ENCODE measurements at places on chromosomes 1 and 21. TPM values are rescaled to one million over a fixed set of nuclear protein-coding genes. Genes with fewer than 3 reads are reported as not detected.

DNA sequence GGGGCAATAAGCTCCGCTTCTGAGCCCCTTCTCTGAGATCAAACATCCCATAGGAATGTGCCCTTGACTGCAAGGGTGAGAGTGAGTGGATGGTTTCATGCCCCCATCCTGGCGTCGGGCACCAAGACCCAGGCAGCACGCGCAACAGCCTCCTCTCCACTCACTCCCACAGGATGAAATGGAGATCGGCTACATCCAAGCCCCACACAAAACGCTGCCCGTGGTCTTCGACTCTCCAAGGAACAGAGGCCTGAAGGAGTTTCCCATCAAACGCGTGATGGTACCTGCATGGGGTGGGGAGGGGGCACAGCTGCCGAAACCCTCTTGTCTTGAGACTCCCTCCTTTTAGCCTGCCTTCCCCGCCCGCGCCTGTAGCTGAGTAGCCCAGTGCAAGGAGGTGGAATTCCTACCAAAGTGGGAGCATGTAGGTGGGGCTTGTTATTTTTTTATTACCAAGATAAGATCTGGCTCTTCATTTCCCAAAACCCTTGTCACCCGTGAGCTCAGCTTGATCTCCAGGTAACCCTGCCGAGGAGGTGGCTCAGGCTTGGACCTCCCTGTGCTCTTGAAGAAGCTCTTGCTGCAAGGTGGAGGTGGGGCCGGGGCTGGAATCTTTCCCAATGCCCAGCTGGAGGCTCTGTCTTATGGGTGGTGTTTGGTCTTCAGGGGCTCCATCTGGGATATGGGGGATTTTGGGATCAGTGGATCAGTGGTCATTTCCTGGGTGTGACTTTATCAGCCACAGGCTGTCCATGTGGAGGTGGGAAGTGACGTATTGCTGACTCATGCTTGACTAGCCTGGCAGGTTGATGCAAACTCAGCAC lies 24.0 kb upstream of the PADI6 start:
- no peaks in the 10 kb centered on the region for H3K27me3 ChIP-seq
- H3K27ac ChIP-seq, result no peak overlapping the region
- H3K36me3 ChIP-seq, result no peaks in the 10 kb centered on the region
- no peak overlapping the region for H3K4me3 ChIP-seq

DPH5 gene
- 38.9 TPM for total RNA-seq

DNA sequence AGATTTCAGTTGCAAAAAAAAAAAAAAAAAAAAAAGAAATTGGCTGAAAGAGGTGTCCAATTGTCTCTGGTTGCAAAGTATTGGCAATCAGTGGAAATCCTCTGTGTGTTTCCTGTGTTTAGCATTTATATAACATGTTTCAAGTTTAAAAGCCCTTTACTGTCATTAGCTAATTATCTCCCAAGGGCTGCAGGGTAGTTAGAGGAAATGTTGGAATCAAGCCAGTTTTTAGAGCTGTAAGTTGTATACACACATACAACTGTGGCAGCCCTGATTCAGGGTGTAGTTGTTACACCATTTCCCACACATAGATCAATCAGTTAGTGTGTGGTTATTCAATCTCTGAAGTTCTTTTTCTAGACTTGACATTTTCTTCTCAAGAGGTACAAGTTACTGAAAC lies 8.9 kb upstream of the ZNF326 start:
- DNase-seq, result no peak
- peaks cover 11% of the 10 kb centered on the region for H3K27me3 ChIP-seq
- H3K36me3 ChIP-seq, result no peaks in the 10 kb centered on the region

RGS18 gene
- total RNA-seq, result 0.30 TPM

DNA sequence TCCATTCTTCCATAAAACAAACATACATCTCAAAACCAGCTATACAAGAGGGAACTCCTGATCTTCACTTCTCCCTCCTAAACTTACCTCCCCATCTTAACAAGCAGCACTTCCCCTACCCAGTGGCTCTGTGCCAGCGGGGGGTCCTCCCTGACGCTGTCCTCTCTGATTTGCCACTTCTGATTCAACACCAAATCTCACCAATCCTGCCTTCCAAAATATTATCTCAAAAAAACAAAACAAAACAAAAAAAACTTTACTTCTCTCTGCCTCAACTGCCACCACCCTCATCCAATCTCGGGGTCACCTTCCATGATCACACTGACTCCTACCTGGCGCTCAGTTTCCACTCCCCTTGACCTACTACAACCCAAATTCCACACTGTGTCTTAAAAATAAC lies 72.8 kb downstream of the SLC45A1 start:
- no peak overlapping the region for H3K4me3 ChIP-seq
- no peaks in the 10 kb centered on the region for H3K27me3 ChIP-seq
- no peak for DNase-seq

DNA sequence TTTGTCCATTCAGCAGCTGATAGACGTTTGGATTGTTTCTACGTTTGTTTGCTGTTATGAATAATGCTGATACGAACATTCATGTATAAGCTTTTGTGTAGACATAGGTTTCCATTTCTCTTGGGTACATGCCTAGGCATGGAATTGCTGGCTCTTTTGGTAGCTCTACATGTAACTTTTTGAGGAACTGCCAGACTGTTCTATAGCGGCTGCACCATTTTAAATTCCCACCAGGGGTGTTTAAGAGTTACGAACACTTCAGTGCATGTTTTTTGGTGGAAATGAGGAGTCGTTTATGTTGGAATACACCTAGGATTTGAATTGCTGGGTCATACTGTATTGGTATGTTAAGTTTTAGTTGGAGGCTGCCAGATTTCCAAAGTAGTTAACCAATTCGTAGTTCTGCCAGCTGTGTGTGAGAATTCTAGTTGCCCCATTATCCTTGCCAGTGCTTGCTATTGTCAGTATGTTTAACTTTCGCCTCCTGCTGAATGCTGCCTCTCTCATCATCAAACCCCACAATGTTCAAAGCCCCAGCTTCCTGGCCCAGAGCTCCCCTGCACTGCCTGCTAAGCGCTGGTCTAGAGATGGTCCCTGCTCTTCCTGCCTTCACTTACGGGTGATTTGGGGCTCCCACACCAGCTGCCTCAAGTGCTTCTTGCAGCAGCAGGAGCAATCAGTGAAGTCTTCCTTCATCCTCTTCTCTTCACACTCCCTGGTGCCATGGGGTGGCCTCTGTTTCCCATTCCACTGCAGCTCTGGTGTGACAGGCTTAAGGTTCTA lies 81.0 kb downstream of the MAN1C1 start:
- peak; percentile 44 for DNase-seq
- H3K4me1 ChIP-seq, result peaks cover 38% of the 10 kb centered on the region
- H3K36me3 ChIP-seq, result peaks cover 17% of the 10 kb centered on the region
- H3K27me3 ChIP-seq, result peaks cover 3% of the 10 kb centered on the region

NBPF10 gene
- 2.8 TPM for total RNA-seq

KMO gene
- 0.12 TPM for total RNA-seq

Measured in activated CD4-positive, alpha-beta T cell treated with anti-CD3 and anti-CD28 coated beads, Interleukin-2, amount 10 ng/mL, durations not matched to agents 7 days and 5 days (primary cell).